ENCODE measurements at places on chromosomes 7 and 10. TPM values are rescaled to one million over a fixed set of nuclear protein-coding genes. Genes with fewer than 3 reads are reported as not detected.
A peak's percentile ranks its signal among the peaks of the same experiment; 100 is the strongest.

WNT2 gene
- total RNA-seq: 0.16 TPM

TPST1 gene
- total RNA-seq: 72.1 TPM

TMEM209 gene
- total RNA-seq: 13.9 TPM

SPAM1 gene
- not detected for total RNA-seq

ZNF117 gene
- total RNA-seq: 58.6 TPM

TDRD1 gene
- total RNA-seq: under 0.01 TPM

CPN1 gene
- not detected for total RNA-seq

GTF2IRD2 gene
- total RNA-seq: 51.0 TPM

OR6V1 gene
- total RNA-seq: not detected

RNF133 gene
- 0.47 TPM for total RNA-seq

SDK1 gene
- 7.0 TPM for total RNA-seq

HYAL4 gene
- not detected for total RNA-seq

DNA sequence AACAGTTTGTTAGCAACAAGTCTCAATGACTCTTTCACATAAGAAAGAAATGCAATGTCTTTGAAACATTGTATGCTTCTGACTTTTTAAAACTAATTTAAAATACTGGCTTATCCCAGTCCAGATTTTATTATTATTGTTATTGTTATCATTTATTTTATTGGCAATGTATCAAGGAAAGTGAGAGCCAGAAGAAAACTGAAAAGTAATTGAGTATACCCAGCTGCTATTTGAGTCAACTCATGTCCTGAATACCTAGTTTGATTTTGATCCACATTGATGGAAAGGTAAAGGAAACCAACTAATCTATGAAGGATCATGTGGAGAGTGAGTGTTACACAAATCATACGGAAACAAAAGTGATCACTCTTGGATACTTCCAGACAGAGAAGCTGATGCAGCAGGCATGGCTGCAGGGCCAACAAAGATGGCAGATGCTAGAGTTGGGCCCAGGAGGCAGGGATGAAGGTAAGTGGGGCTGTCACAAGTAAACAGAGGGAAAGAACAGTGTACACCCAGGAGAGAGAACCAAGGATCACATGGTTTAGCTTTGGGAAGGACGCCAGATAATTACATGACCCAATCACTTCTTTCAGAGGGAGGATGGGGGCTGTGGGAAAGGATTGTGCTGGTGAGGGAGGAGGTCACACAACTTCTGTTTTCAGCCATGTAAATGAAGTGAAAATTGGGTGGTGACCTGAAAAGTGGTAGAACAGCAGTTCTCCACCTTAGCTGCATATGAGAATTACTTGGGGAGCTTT, 179.2 kb upstream of the NAMPT start:
- DNase-seq: no peak

GRCh38 chr7:19404912-19405329, 259.7 kb upstream of the FERD3L start:
- peak; percentile 7 for DNase-seq

GRCh38 chr10:124119946-124120345, 26.5 kb upstream of the CHST15 start:
- no peak for DNase-seq

GRCh38 chr7:133545618-133546017, 292.7 kb downstream of the EXOC4 start:
- DNase-seq: no peak

- no peak for DNase-seq
These were observed 61.0 kb upstream of the DUSP5 start for GRCh38 chr10:110436554-110437350.

DNA sequence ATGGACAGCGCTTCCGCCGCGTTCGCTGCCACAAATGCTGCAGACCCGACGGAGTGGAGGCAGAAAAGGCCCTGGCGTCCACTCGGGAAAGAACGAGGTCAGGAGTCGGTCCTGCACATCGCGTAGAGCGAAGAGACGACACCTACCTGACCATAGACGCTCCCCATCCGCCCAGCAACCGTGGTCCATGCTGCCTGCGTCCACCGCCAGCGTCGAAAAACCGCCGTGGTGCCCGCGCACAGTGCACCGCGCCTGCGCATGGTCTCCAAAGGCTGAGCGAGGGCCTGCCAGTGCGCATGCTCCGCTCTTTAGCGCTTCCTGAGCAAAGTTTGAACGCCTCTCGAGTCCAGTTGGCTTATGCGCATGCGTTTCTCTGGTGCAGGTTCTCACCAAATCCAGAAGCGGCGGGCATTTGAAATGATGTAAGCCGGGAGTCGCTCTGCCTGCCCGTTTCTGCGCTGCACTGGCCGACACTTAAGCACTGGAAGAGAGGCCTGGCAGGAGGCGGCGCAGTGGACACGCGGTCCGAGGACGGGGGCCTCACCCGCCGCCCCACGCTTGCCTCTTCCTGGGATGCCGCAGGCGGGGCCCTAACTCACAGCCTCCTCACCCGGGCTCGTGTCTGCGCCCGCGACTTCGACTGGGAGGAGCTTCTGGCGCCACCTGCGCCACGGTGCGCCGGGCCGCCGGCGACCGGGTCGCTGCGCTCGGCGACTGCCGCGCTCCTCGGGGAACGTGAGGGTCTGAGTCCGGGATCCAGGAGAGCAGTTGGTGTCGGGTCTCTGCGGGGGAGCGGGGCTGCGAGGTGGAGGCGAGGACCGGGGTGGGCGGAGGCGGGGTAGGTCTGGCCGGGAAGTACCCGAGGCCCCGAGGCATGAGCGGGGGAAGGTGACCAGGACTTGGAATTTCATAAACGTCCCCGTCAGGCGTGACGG, at the start of gene FAM24B:
FAM24B (minus strand) TSS at position 243 of the 935 bp plus-strand sequence. CDS start 29,066 bp downstream, outside the sequence.
- DNase-seq: peak; percentile 91

DNA sequence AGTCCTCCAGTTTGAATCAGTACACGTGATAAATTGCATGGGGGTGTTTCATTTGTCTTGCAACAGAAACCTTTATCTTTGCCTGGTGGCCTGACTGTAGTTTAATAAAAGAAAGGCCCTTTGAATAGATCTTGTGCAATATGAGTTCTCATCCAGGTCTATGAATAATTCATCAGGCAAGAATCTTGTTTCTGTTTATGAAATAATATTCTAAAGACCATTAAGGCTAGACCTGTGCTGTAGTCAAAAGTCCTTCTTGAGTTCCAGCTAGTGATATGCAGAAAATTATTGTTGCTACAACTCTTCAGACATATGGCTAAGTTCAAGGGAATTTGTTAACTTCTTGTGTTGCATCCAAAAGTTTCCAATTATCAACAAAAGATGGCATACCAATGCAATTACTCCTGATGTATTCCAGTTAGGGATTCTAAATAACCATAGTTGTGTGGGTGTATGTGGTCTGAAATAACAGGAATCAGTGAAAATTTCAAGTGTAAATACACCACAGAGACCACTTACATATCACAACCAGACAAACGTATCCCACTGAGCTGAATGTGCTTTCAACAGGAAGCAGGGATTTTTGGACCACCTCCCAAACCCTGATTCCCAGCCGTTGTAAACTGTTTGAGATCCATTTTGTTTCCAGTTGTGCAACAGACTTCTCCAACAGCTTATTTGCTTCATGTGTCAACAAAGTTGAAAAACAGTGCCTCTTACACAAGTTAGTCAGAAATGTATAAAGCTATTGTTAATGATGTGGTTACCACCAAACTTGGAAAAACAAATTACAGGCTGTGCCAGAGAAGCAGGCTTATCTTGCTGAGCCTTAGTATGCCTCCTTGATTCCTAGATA, 54.7 kb upstream of the BICC1 start:
- no peak for DNase-seq

- no peak for DNase-seq
These were observed 18.1 kb upstream of the ABCB5 start for GRCh38 chr7:20597339-20597738.

DNA sequence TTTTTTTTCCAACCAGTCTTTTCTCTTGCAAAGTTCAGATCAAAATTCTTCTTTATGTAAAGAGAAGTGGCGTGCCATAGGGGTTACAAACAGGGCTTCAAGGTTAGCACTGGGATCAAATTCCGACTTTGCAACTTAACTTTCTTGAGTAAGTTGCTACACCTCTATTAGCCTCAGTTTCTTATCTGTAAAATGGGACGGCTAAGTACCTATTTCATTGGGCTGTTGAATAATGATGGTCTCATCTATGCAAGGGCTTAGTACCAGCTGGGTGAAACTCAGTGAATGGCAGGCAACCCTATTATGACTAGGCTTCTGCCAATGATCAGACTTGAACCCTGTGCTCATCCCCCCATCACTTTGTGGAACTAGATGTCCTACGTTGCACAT, 33.9 kb downstream of the ITPRIP start:
- no peak for DNase-seq

GRCh38 chr7:132758986-132759385, 182.7 kb upstream of the PLXNA4 start:
- DNase-seq: no peak

GRCh38 chr7:91436655-91437054, 172.4 kb downstream of the FZD1 start:
- no peak for DNase-seq

- no peak for DNase-seq
These were observed 33.3 kb downstream of the OR13A1 start for GRCh38 chr10:45282061-45282460.

GRCh38 chr10:77590344-77591237, 47.0 kb downstream of the KCNMA1 start:
- DNase-seq: no peak

DNA sequence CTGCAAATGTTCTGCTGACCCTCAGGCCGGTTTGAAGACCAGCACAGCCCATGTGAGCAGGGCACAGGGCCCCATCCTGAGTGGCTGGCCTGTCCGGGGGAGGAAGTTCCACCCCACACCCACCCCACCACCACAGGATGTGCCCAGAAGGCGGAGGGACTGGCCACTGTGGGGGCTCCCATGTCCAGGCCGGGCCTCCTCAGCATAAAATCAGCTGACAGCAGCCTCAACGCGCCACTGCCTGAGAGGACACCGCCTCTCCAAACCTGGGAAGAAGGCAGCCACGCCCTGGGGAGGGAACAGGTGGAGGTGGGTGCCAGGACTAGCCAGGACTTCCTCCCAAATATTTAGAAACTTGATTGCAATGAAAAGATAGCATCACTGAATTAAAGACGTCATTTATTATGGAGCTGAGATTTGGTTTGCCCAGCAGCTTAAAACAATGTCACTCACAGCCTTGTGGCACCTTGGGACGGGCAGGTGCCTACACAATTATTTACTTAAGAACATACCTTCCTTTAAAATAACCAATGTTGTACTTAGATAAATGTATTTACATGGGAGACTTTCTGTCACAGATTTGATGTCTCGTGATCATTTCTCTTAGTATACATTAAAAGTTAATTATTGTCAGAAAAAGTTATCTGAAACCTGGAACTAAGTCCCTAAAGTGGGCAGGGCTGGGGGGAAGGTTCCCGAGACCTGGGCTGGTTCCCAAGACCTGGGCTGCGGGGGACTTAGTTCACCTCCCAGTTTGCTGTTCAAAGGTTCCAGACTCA, 27.3 kb upstream of the FAM20C start:
- DNase-seq: no peak

DNA sequence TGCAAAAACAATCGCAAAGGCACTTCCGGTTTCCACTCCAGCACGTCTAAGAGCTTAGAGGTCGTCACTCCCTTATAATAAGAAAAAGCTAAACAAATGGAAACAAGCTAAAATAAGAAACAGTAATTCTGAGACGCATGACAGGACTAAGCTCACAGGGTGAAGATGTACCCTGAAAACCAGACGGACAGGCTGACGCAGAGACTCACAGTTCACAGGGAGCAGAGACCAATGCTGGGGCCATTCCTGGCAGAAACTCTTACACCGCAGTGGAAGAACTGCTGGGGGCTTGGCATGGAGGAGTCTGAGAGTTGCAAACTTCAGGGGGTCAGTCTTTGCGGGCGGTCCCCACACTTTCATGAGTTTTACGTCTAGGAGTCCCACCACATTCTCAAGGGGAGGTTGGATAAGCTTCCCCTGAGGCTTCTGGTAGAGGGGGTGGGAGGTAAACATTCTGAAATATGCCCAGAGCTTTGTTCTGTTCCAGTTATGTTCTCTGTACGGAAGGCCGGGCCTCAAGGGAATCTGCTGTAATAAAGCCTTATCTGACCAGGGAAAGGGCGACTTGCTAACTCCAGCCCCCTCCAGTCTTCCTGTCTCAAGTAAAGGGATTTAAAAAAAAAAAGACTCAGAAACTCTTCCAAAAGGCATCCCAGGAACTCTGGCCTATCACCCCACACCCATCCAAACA, 47.8 kb downstream of the BRI3 start:
- DNase-seq: no peak

DNA sequence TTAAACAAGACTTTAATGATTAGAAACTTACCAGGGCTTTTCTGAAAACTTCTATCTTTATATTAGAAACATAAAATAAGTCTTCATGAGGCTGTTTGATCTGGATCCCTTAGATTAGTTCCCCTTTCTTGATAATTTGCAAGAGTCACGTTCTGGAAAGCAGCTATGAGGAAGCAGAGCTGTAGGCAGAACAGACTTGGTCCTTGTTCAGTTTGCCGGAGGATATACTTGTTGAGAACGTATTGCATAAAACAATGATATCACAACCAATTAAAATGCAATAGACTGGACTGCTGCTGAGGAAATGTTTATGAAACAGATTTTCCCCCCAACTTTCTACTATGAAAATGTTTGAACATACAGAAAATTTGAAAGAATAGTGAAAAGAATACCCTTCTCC, 2.8 kb downstream of the SAMD9L start:
- no peak for DNase-seq

DNA sequence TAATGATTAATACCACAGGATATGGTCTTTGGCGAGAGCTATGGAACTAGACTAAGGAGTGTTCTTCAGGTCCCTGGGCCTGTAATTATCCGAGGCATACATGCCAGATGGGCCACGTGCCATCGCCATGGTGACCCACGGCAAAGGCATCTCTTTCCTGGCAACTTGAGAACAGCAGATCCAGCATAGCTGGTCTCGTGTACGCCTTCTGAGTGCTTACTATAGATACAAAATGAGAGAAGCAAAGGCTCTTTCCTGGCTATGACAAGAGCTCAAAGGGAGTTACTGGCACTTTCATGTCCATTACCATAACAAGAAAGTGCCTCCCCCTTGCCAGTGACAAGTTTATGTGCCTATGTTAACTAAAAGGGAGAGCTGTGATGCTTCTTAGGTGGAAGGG, 26.0 kb upstream of the GLI3 start:
- DNase-seq: no peak

DNA sequence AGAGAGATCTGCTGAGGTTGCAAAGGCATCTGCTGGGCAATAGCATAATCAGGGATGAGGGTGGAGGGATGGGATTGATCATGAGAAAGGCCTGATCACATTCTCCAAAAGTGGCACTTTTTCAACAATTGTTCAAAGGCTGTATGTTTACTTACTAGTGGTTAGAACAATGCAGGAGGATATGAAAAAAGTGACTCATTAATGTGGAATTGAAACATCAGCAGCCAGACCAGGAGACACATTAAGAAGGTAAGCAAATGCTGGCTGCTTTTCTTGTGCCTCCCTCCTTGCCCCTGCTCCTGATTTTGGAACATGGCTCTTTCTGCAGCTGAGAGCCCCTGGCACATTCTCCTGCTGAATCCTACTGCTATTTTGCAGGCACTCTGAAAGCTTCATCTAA, 63.5 kb downstream of the FAM204A start:
- no peak for DNase-seq

Measured in occipital lobe (tissue), 3 donors.